ENCODE measurements at places on chromosomes 4 and X. TPM values are rescaled to one million over a fixed set of nuclear protein-coding genes. Genes with fewer than 3 reads are reported as not detected.

F11 gene
- total RNA-seq = not detected

ADH1A gene
- not detected for total RNA-seq

HDX gene
- 12.2 TPM for total RNA-seq

PCDH19 gene
- total RNA-seq = not detected

Measured in Karpas-422 (cell line).